ENCODE measurements at places on chromosomes 2 and 18.
A peak's percentile ranks its signal among the peaks of the same experiment; 100 is the strongest.

GRCh38 chr2:238397356-238397755, 29.4 kb upstream of the ASB1 start:
- no peak for DNase-seq

GRCh38 chr2:232434563-232435374, 21.2 kb upstream of the ALPI start:
- DNase-seq, result no peak

GRCh38 chr2:158955842-158956365, 12.5 kb upstream of the TANC1 start:
- DNase-seq, result peak; percentile 12

DNA sequence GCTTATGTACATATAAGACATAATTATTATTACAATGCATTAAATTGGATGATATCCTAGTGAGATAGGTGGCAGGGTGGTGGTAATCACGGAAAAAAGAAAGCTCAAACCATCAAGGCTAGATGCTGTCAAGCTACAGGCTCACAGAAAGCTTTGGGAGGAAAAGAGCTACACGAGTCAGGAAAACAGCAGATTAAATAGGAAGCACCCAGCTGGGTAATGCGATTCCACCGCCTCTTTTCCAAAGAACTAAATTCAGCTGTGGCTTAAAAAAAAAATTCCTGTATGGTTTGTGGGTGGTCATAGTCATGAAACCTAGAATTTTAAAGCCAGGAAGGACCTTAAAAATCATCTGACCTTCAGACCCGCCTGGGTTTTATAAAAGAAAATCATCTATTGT, 23.7 kb upstream of the PTPN4 start:
- no peak for DNase-seq

DNA sequence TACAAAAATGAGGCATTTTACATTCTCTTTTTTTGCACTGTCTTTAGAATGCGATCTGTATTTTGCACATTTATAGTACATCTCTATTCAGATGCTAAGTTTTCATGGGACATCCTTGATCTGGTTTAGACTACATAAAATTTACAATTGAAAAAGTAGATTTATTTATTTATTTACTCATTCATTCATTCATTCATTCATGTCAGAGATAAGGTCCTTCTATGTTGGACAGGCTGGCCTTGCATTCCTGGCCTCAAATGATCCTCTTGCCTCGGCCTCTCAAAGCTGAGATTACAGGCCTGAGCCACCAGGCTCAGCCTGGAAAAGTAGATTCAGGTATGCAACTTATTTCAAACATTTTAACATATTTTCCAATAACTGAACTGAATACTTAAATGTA, 16.0 kb upstream of the DCTN1 start:
- no peak for DNase-seq

DNA sequence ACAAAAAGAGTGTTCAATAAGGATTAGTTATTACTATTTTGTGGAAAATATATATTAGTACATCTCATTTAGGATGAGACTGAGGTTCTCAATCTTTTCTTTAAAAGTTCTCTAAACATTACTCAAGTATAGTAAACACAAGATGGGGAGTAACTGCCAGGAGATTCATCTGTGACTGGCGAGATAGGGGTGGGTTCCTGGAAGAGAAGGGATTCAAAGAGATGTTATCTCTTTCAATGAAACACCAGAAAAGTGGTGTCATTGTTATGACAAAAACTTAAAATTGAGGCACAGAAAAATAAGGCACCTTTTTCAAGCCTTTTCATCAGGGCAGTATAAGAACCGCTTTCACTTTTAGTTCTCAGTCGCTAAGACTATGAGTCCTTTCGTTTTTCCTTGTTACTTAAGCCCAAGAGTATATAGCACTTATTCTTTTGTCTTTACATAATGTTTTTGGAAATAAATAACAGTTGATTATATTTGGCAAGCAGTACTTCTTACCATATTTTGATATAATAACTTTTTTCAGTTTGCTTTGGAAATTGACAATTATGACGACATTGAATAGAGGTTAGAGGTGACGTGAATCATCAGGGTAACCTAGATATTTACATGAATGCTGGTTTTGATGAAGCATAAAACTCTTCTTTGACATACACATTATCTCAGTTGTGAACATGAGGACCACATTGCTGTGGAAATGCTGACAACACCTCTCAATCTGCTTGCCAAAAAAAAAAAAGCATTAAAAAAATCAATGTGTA, 393.9 kb upstream of the TCF4 start:
- DNase-seq, result no peak

- DNase-seq, result no peak
Measured at GRCh38 chr2:177355874-177356273, 36.7 kb upstream of the AGPS start.

GRCh38 chr2:72220170-72220569, 72.5 kb upstream of the CYP26B1 start:
- peak; percentile 36 for DNase-seq

DNA sequence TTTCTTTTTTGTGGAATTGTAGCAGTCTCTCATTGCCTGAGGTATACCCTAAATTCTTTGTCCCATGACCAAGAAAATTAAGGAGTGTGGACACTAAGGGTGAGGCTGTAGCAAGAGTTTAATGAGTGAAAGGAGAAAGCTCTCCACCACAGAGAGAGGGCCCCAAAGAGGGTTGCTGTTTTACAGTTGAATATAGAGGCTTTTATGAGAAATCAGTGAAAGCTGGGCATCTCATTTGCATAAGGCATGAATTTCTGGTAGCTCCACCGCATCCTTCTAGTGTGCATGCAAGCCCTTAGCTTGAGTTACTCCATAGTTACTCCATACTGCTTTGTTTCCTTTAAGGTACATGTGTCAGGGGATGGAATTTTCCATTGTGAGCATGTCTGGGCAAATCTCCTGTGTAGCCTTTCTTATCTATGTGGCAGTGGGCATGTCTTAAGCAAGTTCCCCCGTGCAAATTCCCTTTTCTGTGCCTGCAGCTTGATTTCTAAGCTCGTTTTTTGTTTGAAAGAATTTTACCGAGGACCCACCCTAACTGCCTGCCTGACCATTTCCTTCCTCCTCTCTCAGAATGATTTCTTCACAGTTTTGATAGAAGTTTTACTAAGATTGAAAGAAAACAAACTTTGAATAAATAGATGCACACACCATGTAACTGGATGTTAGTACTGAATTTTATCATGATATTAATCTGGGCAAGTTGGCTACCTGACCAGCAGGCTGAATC, 218.9 kb downstream of the PARD3B start:
- DNase-seq, result peak; percentile 6
